Activated naive CD8-positive, alpha-beta T cell treated with anti-CD3 and anti-CD28 coated beads for 36 hours (primary cell): ENCODE measurements at places on chromosomes 2 and 18. TPM values are rescaled to one million over a fixed set of nuclear protein-coding genes. Genes with fewer than 3 reads are reported as not detected.

Gene SRD5A2
- total RNA-seq = not detected

Gene DOK1
- total RNA-seq = 19.6 TPM

Gene CCDC121
- total RNA-seq = 0.68 TPM

DNA sequence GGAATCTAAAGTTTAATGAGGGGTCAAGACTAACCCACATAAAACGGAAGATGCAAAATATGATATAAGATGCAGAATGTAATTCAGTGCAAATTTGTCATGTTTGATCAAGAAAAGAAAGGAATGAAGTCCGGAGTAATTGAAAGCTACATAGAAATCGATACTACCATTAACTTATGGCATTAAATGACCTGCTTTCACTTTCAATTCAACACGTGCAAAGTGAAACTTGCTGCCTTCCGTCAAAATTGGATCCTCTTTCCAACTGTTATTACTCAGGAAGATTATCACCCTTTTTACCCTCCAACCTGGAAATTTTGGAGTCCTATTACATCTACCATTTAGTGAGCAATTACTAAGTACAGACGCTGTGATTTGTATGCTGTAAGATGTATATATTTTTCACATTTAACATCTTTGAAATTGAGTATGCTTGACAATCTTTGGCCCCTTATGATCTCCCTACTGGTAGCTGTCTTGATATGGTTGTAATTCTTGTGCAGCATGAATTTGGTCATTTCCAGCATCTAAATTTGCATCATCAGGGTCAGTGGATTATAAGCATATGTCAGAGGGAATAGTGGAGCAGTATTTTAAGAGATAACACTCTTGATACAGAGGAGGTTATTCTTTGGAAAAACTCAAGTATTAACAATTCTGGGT, 18.6 kb downstream of the UNC80 start:
- DNase-seq = no peak

DNA sequence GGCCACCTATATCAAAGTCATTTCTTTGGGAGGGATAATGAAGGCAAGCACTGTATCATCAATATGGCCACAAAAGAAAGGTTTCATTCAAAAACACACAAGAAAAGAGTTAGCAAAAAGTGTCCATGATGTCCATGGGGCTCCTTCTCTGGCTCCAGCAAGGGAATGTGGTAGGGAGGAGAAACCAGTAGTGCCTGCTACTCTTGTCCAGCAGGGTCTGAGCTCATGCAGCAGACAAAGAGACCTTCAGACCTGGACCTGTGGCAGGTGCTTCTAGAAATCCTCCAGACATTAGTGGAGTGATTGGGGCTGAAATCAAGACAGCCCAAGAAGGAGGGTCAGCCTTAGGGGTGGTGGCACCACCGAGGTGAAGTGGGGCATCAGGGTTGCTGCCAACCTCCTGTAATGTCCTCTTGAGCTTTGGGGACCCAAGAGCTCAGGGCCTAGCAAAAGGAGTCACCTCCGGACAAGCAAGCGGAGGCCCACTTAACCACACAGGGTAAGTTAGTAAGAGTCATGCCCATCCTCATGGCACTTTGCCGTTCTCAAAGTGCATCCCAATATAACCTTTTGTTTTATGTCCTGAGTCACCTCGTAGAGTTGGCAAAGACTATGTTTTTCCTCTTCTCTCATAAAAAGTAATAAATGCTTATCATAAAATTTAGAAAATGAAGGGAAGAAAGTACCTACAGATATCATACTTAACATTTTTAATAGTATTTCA, 112.6 kb upstream of the YPEL5 start:
- no peak for DNase-seq

GRCh38 chr2:237638176-237638575, 10.8 kb downstream of the LRRFIP1 start:
- no peak for DNase-seq

GRCh38 chr18:76459312-76459686, 35.7 kb downstream of the ZNF516 start:
- no peak for DNase-seq
